ENCODE measurements at places on chromosomes 6 and 20.

- no peak for DNase-seq
Measured at GRCh38 chr20:35515949-35516645, 13.4 kb downstream of the C20orf173 start.

GRCh38 chr6:35725081-35725708, 11.6 kb upstream of the ARMC12 start:
- DNase-seq = no peak

- no peak for DNase-seq
Measured at GRCh38 chr20:39631557-39631956, 669.4 kb downstream of the DHX35 start.

- DNase-seq = no peak
Measured at GRCh38 chr20:63834491-63834880, 3.4 kb upstream of the ZBTB46 start.

GRCh38 chr6:39225946-39226437, 3.3 kb downstream of the KCNK5 start:
- DNase-seq = no peak

DNA sequence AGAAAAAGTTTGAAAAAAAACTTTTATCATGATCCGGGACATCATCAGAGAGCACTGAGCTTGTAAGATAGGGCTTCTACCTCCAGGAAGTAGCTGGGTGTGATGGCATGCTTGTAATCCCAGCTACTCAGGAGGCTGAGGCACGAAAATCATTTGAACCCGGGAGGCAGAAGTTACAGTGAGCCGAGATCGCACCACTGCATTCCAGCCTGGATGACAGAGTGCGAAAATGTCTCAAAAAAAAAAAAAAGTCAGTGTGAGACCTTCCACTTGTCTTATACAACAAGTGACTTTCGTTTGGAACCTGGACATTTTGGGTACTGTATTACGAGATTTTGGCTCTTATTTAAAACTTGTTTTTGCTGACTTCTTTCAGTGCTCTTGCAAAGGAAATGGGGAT, 5.9 kb upstream of the SLC13A3 start:
- DNase-seq = no peak

GRCh38 chr20:7159903-7160302, 392.4 kb downstream of the BMP2 start:
- no peak for DNase-seq

GRCh38 chr20:47334022-47334551, 22.4 kb downstream of the ZMYND8 start:
- no peak for DNase-seq

DNA sequence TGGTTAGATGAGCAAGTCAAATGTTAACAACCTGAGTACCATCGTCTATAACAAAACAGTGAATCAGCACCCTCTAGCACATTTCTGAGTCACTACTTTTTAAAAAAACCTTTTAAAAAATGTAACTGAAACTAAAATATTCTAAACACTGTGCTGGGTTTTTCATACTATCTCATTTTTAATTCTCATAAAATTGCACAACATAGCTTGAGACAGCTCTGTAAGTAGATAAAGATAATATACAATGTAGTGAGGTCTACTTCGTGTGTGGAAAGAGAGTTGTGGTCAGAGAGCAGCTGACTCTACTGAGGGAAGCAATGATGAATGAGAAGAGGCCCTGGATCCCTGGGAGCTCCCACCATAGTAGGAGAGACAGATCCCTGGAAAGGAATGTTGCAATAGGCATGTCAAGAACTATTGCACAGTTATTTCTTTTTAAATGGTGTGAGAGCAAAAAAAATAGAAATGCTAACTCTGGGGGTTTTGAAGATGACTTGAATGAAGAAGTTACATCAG, 13.6 kb upstream of the CALHM6 start:
- no peak for DNase-seq

- no peak for DNase-seq
Measured at GRCh38 chr6:144264270-144265060, 20.7 kb upstream of the UTRN start.

GRCh38 chr6:127868338-127868737, 32.5 kb downstream of the THEMIS start:
- DNase-seq = no peak

DNA sequence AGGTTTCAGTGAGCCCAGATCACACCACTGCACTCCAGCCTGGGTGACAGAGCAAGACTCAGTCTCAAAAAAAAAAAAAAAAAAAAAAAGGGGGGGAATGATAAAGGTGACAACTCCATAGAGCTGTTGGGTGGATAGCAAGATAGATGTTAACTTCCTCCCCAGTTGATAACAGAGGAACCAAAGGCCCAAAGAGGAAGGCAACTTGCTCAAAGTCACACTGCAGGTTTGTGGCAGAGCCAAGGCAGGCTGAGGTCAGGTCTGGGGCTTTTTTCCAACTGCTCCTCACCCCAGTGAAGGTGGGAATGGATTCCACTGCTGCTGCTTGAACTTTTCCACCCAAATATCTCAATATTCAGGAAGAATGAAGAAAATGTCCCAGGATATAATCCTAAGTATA, 26.7 kb downstream of the HCK start:
- DNase-seq = no peak

GRCh38 chr20:31908016-31908415, 37.6 kb downstream of the TTLL9 start:
- DNase-seq = no peak

DNA sequence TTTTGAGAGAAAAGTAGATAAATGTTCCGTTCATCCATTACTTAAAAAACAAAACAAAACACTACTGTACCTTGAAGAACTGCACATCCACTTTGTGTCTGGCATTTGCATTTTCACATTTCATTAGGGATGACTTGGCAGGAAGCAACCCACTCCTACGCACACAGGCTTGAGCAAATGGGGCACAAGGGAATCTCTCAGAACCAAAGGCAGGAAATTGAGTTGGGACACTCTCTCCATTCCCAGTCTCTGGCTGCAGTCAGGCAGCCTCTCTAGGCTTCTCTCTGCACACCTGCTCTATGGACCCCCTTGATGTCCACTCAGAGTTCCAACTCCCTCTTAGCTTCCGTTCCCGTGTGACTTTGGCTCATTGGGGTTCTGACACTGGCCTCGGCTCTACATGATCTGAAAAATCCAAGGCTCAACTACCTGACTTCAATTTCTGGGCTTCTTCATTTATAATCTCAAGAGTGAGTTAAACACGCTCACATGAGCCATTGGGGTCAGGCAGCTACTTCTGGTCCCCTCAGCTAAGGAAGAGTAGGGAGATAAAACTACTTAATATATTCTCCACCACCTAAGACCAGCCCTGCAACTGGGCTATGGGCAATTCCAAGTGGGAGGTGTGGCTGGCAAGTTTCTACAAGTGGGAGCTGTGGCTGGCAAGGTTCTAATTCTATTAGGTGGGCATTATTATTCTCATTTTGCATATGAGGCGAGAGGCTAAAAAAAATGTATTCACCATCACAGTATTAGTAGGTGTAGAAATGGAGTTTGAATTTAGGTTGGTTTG, 251.9 kb downstream of the SOD2 start:
- no peak for DNase-seq

- no peak for DNase-seq
Measured at GRCh38 chr6:22716721-22717120, 147.4 kb downstream of the HDGFL1 start.

DNA sequence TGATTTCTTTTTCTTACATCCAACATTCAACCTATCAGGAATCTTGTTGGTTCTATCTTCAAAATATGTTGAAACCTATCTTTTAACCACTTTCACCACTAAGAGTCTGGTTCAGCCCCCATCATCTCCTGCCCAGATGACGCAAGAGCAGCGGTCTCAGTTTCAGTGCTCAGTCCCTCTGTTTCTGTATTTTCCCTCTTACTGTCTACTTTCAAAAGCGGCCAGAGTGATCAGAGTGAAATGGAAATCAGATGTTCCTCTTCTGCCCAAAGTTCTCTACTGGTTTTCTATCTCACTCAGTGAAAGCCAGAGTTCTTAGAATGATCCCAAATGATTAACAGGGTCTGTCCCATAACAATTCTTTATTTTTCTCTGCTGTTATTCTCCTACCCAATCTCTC, 147.9 kb upstream of the PDE7B start:
- no peak for DNase-seq

GRCh38 chr6:35745509-35745908, 8.7 kb downstream of the ARMC12 start:
- no peak for DNase-seq

- no peak for DNase-seq
Measured at GRCh38 chr20:23264545-23264944, 86.0 kb upstream of the NXT1 start.

DNA sequence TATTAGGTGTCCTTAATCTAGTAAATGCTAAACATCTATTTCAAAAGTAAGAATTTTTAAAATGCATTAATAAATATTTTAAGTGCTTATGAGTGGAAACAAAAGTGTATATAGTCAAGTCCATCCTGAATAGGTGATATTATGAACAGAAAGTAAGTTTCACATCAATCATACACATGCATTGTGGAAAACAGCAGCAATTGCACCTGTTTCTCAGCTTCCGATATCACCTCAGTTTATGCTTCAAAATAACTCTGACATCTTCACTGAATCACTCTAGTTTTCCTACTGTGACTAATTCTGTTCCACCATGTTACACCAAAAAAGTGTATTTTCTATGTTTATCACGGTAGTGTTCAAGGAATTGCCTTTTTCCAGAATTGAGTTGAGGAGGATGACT, 172.6 kb upstream of the MANEA start:
- DNase-seq = no peak

DNA sequence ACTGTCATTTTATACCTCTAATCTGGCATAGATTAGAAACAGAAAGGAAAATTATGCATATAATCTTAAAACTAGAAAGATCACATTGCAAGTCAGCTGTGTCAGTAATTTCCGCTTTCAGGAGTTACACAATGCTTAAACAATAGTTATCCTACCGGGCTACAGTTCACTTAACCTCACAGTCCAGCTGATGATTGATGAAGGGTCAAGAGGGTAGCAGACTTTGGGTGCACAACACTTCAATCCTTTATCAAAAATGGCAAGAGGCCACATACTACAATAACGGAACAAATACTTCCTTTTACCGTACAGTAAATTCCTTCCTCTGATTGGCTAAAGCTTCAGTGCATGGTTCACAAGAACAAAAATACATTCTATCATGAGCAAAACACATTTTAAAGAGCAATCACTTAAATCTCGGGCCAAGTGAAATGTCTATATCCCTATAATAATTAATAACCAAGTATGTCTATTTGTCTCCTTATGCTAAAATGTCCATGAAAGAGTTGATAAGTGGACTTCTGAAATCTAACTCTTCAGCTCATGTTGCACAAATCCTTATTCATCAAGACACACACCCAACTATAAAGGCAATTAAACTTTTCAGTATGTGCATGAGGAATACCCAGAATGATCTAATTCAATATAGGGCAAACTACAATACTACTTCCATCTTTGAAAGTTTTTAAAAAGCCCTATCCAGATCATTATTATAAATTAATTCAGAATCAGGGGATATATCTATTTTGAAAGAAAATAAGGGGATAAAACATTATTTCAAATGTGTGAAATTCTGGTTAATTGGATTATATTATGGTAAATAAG, 76.8 kb downstream of the HIVEP2 start:
- DNase-seq = no peak

DNA sequence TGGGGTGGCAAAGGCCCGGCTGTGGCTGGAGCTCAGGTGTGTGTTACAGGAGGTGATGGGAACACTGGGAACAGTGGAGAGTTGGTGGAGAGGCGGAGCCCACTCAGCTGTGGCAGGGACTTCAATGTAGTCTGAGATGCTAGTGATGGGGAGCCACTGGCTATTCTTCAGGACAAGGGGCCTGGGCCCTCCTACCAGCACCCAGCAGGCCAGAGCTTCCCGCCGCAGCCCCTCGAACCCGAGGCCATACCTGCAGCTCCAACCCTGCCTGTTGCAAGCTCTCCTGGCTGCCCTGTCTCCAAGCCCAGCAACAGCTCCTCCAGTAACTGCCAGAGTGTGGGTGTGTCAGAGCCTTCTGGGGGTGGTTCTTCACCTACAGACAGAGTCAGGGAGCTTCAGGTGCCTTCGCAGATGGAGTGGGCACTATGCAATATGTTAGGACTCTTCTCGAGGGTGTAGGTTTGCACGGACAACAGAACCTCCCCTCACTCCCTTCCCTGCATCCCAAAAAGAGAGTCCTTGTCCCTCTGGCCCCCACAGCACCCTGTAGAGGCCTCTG, 146.2 kb upstream of the MLN start:
- no peak for DNase-seq

DNA sequence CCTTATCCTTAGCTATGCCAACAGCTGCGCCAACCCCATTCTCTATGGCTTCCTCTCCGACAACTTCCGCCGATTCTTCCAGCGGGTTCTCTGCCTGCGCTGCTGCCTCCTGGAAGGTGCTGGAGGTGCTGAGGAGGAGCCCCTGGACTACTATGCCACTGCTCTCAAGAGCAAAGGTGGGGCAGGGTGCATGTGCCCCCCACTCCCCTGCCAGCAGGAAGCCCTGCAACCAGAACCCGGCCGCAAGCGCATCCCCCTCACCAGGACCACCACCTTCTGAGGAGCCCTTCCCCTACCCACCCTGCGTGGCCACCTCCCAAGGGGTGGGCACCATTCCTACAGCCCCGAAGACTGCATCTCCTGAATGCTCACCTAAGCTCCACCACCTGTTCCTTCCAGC, 1.3 kb downstream of the SSTR4 start:
- no peak for DNase-seq

DNA sequence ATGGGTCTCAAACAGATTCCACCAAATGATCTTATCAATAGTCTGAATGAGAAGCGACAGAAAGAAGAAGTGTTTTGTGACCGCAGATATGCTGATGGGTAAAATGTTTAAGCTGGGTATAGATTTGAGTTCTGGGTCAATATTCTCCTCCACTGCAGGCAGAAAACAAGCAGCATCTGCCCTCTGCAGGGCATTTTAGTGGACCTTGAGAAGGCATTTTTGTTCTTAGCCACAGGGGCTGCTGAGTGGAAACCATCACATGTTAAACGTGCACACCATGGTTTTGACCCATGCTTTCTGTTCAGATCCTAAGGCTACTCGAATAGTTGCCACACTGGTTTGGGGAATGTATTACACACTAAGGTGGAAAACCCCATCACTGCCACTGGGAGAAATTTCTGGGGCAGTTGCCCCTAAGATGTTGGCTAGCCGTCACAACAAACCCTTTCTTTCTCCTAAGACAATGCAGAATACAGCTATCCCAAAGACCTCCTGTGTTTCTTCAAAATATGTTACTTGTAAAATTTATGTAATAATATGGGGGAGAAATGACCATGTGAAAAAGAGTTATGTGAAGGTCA, 5.5 kb downstream of the POU3F2 start:
- DNase-seq = peak; percentile 26

DNA sequence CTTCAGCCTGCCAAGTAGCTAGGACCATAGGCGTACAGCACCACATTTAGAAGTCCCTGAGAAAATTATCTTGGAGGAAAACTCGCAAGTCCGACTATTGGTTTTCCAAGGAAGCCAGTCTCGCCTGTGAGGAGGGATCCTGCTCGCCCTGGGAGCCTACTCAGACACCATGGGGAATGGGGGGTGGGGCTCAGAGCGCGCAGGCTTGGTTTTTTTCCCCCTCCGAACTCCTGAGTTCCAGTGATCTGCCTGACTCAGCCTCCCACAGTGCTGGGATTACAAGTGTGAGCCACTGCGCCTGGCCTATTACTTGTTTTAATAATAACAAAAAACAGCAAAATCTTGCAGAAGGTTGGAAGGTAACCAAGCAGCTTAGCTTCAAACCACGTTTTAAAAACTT, 153.7 kb downstream of the OR2B2 start:
- no peak for DNase-seq

GRCh38 chr6:134495203-134495889, 177.4 kb upstream of the SGK1 start:
- DNase-seq = no peak

- no peak for DNase-seq
Measured at GRCh38 chr20:51221791-51222408, 199.0 kb upstream of the KCNG1 start.

GRCh38 chr6:140068801-140069200, 694.4 kb upstream of the CITED2 start:
- no peak for DNase-seq
